ENCODE measurements at places on chromosomes 12 and 14.

GRCh38 chr14:56989359-56989758 lies 179.1 kb upstream of the OTX2 start:
- ATAC-seq, result no peak

DNA sequence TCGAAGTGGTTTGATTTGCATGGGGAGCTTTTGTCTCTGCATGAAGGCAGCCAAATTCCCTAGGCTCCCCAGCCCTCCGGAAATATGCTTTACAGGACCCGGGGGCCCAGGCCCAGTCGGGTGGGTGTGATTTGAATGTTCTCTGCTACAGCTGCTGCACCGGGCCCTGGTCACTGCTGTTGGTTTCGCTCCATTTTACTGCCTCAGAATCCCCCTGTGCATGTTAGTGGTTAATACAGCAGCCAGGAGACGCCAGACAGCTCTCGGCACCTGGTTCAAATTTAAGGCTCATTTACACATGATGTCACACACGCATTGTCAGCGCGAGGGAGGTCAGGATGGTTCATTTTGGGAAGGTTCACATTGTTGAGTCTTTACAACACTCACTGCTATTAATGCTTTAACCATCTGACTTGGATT lies 99.6 kb downstream of the SLC38A6 start:
- ATAC-seq, result no peak

DNA sequence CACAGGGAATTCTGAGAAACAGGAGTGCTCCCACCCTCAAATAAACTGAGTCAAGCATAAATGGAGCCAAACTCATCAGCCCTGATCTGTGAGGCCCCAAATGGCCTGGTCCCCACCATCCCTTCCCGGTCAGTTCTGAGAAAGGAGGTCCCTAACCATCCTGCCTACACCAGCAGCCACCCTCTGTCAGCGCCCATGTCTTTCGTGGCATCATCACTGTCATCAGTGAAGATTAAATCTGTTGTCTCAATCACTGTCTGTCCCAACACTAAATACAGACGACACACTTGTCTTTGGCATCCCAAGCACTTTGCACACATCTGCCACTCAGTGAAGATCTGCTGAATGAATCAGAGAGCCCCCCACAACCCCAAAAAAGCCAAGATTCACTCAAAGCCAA lies 22.4 kb downstream of the VPS37B start:
- no peak for ATAC-seq

DNA sequence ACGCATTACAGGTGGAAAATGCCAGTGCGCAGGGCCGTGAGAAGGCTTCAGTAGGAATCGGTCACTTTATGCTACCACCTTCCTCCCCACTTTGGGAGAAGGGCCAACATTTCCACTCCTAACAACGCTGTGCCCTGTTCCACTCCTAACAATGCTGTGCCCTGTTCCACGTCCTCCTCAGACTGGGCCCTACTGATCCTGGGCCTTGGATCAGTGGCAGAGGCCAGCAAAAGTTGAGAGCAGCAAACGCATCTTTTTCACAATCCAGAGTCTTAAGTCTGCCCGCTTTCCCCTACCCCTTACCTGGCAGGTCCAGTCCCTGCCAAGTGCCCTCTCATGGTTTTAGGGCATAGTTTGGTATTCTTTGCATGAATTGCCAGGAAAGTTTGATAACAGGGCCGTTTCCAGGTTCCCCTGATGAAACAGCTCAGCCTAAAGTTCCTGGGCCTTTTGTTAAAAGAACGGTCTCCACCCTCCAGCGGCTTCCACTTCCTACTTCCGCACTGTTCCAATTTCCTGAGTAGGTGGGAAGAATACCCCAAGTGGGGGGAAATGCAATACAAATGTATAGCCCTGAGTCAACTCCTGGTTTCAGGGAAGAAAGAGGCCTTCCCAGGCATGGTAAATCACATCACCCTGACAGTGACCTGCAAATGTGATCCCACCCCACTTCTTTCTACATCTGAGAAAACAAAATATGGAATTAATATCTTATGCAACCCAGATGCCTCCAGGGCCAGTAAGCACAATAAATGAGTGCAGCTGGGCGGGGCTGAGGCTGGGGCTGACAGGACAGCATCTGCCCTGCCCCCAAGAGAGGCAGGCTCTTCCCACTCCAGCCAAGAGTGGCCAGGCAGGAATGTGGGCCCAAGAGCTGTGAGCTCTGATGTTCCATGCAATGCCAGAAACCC lies 15.0 kb downstream of the KCTD10 start:
- ATAC-seq, result no peak

GRCh38 chr12:54977155-54977554 lies 7.4 kb downstream of the TESPA1 start:
- no peak for ATAC-seq

- no peak for ATAC-seq
Measured at GRCh38 chr12:53500142-53500775, 824 bp upstream of the TARBP2 start.

GRCh38 chr12:31560516-31560915 lies 30.4 kb downstream of the DENND5B start:
- ATAC-seq, result no peak
